ENCODE measurements at places on chromosomes 5 and 9.

DNA sequence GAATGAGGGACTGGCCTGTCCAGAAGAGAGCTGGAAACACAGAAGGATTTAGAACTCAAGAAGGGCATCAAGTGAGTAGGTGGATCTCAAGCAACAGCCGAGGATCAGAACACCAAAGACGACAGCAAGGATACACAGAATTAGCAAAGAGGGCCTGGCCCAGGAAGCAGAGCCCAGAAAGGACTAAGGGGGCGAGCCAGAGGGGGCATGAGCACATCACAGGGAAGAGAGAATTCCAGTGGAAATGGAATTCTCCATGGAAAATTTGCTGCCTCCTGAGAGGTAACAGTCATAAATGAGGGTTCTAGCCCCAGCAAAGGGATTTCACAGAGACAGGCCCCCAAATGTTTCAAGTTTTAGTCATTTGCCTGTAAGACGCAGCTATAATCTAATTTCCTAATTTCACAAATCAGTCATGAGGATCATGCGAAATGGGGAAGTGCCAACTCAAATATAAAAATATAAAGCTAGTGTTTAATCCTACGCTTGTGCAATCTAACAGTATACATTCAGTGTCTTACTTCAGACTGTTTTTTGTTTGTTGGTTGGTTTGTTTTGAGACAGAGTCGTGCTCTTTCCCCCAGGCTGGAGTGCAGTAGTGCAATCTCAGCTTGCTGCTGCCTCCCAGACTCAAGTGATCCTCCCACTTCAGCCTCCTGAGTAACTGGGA, 46.7 kb downstream of the FNBP1 start:
- DNase-seq = no peak

DNA sequence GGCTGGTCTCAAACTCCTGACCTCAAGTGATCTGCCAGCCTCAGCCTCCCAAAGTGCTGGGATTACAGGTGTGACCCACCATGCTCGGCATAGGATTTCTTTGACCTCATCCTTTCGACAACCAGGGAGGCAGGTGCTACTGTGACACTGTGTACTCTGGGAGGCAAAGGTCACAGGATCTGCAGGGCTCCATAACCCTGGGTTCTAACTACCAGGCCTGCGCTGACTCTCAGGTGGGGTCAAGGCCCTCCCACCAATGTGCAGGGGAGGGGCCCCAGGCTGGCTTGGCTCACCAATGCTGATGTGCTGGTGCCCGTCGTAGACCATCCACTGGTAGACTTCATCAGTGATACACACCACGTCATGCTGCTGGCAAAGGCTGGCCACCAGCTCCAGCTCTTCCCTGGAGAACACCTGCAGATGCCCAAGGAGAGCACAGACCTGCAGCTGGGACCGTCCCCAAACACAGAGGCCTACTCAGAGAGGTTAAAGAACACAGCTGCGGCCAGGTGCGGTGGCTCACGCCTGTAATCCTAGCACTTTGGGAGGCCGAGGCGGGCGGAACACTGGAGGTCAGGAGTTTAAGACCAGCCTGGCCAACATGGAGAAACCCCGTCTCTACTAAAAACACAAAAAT, 7.0 kb upstream of the SPOUT1 start:
- DNase-seq = no peak

- no peak for DNase-seq
These were observed 5.2 kb upstream of the ALDOB start for GRCh38 chr9:101440714-101441230.

DNA sequence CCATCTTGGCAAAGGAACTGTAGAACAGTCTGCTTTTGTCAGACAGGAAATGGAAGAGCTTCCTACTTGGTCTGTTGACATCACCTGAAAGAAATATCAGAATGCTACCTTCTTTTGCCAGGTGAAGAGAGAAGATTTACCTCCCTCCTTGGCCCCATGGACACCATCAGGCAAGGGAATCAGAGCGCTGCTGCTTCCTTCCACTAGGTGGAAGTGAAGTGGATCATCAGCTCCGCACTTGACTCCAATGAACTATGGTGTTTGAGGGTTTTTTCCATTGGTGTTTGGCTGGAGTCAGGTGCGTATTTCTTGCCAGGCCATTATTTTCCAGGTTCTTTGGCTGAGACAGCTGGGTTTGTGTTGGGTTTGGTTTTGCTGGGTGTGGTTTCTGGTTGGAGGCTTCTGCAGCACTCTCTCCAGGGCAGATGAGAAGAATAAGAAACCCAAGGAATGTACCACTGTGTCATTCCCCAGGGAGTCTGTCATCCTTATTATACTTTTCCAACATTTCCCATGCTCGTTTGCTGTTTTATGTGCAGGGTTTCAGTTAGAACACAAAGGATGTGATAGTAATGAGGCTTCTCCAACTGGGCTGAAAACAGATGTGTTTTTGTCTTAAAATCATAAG, 12.4 kb downstream of the SPATA31E1 start:
- DNase-seq = no peak

GRCh38 chr9:101176384-101176783, 147.9 kb downstream of the PLPPR1 start:
- DNase-seq = no peak

DNA sequence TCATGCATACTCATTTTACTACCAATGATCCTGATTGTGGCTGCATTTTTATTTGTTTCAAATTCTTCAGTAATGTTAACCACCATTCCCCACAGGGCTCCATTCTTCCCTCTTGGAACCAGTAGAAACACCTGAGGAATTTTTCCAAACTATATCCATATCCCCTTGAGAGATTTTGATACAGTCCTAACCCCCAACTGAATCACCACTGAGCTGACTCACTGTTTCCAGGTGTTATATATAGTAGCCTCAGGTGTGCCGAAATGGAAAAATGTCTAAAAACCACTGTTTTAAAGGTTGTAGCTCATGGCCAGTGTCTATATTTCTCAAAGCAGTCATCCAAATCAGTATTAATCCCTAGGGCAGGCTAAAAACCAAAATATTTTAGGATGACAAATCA, 85.2 kb downstream of the MRPS27 start:
- DNase-seq = no peak

- DNase-seq = peak; percentile 35
These were observed 554 bp downstream of the SDHA start for GRCh38 chr5:218457-219291.

GRCh38 chr5:62720031-62720441, 141.4 kb downstream of the LRRC70 start:
- no peak for DNase-seq

Measured in NCI-H146 (cell line).